KBM-7 (cell line): ENCODE measurements at places on chromosomes 12 and 14.
A peak's percentile ranks its signal among the peaks of the same experiment; 100 is the strongest.

- DNase-seq, result no peak
Measured at GRCh38 chr12:50302686-50303085, 19.4 kb upstream of the LIMA1 start.

DNA sequence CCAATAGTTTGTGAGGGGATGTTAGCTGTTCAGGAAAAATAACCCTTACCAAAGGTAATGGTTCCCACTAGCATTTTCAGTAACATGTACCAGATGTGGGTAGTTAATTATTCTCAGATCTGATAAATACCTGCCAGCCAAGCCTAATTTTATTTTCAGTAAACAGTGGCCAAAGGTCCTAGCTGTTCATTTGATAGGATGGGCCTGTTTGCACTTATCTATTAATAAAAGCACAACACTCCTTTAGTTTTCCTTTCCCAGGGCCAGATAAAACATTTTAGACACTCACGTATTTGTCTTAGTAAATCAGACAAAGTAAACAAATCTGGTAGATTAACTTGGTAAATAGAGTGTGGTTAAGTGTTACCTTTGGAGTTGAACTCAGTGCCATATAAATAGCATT is 345.1 kb downstream of the RAD51B start:
- no peak for DNase-seq

- DNase-seq, result no peak
Measured at GRCh38 chr14:51676549-51676948, 24.8 kb downstream of the FRMD6 start.

DNA sequence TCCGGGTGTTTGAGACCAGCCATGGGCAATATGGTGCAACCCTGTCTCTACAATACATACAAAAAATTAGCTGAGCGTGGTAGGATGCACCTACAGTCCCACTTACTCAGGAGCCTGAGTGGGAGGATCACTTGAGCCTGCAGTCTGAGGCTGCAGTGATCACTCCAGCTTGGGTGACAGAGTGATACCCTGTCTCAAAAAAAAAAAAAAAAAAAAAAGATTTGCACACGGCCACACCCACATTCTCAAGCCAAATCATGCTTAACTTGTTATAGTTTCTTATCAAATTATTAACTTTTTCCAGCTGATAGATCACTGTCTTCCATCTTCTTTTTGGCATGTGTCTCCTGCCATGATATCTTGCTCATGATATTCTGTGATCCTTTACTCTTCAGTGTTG is 6.8 kb downstream of the DRAM1 start:
- DNase-seq, result no peak

DNA sequence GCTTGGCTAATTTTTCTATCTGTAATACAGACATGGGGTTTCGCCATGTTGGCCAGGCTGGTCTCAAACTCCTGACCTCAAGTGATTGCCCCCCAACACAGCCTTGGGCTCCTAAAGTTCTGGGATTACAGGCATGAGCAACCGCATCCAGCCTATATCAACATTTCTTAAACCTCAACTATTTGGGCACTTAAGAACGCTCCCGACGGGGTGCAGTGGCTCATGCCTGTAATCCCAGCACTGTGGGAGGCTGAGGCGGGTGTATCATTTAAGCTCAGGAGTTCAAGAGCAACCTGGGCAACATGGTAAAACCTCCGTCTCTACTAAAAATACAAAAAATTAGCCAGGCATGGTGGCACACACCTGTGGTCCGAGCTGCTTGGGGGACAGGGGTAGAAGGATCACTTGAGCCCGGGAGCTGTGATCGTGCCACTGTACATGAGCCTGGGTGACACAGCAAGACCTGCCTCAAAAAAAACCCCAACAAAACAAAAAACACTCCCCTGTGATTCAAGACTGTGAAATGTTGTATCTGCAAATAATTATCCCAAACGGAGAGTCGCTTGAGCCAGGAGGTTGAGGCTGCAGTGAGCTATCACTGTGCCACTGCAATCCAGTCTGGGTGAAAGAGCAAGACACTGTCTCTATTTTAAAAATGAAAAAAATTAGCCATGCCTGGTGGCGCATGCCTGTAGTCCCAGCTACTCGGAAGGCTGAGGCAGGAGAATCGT is 21.5 kb downstream of the PPTC7 start:
- no peak for DNase-seq

DNA sequence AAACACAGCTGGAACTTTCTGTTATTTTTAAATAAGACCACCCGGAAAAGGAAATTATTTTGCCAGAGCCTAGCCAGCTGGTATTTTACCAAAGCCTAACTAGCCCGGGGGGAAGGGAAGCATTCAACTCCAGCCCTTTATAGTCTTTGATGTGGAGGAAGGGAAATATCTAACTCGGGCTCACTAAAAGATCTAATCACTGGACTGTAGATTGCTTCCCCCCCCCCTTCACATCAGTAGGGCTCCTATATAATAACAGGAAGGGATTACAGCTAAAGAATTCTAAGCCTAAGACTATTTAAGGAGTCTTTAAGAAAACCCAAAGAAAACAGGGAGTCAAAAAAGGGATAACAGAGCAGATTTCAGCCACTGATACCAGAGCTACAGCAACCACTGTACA is 431.1 kb downstream of the KCNH5 start:
- DNase-seq, result no peak

- DNase-seq, result no peak
Measured at GRCh38 chr14:91681118-91681517, 50.8 kb downstream of the CATSPERB start.

- DNase-seq, result no peak
Measured at GRCh38 chr12:95802482-95803270, 12.1 kb upstream of the NTN4 start.

DNA sequence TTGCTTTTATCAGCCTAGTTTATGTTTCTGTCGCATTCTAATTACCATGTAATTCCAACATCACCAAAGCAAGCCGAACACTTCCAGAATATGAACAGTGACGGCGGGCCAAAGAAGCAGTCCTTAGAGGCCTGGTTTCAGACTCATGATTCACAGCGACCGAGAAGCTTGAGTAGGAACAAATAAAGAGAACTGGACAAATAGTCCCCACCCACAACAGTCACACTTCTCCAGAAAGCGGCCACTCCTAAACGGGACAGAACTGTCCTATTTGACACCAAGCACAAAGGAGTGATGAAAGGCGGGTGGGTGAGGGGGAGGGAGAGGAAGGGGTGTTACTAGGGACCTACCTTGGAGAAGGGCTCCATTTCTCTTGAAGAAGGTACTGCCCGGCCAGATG is 136.4 kb downstream of the FOXN3 start:
- DNase-seq, result no peak

- no peak for DNase-seq
Measured at GRCh38 chr12:53268630-53269562, 797 bp downstream of the ESPL1 start.

- DNase-seq, result no peak
Measured at GRCh38 chr14:100779691-100780080, 46.2 kb upstream of the MEG3 start.

DNA sequence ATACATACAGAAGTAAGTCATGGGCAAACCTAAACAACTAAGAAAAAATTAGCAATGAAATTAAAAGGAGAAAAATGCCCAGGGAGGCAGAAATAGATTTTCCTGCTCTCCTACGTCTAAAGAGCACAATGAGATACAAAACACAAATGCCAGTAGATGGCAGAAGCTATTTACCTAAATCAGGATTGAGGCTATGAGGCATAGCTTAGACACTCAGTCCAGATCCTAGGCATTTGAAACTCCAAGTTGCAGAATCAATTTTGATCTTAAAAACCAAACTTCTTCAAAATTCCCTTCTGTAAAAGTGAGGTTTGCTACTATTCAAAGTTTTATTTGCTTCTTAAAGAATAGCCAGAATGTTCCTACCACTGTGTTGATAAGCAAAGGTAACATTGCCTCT is 368.6 kb downstream of the DAD1 start:
- no peak for DNase-seq

GRCh38 chr14:21059842-21060613 is 2.4 kb downstream of the RNASE8 start:
- DNase-seq, result no peak

DNA sequence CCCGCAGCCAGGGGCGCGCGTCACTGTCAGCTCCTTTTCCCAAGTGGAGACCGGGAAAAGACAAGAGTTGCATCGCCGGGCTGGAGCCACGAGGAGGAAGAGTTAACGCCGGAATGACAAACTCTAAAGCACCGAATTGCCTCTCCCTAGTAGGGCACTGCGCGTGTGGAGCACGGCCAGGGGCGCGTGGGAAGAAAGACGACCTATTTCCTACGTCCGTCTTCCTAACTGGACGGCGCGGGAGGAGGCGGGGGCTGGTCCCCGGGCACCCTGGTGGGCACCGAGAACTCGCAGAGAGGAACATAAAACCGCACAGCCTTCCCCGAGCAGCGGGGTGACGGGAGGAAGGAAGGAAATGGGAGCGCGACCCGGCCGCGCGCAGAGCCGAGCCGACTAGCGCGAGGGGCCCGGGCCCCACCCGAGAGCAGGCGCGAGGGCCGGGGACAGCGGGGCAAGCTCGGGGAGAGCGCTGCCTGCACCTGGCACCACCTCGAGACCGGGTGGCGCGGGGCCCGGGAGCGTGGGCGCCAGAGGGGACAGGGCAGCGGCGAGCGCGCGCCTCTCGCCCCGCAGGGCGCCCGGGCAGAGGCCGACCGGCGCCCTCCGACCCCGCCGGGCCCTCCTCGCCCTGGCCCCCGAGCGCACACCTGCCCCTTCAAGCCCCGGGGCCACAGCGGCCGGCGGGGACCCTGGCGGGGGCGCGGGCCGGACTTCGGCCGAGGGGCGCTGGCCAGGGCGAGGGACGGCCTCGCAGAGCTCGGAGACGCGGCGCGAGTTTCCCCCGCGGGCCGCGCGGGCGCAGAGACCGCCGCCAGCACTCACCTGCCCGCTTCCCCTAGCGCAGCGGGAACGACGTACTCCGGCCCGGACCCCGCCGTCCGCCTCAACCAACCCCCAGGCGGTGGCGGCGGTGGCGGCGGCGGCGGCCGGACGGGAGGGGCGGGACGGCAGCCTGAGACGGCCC is at the start of gene SETD3:
Gene SETD3 (minus strand): TSS at position 954 of the 964 bp plus-strand sequence. CDS start 15,054 bp downstream, outside the sequence.
- peak; percentile 68 for DNase-seq

DNA sequence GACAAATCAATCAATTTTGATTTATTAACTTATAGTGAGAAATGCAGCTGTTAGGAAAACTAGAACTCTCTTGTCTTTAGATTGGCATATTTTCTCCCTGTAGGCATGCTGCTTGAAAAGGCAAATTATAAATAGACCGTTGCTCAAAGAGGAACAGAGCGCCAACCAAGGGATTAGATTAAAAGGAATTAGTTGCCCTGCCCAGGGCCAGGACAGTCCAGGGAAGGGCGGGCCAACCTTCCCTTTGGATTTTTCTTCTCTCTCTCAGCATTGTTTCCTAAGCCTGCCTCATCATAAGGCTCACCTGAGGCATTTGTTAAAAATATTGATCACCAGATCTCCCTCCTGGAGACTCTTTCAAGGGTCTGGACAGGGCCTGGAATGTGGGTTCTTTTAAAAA is 8.6 kb downstream of the CIPC start:
- no peak for DNase-seq

- no peak for DNase-seq
Measured at GRCh38 chr12:25051171-25051570, 102.3 kb upstream of the BCAT1 start.
